ENCODE measurements at places on chromosomes 1 and 21.

DNA sequence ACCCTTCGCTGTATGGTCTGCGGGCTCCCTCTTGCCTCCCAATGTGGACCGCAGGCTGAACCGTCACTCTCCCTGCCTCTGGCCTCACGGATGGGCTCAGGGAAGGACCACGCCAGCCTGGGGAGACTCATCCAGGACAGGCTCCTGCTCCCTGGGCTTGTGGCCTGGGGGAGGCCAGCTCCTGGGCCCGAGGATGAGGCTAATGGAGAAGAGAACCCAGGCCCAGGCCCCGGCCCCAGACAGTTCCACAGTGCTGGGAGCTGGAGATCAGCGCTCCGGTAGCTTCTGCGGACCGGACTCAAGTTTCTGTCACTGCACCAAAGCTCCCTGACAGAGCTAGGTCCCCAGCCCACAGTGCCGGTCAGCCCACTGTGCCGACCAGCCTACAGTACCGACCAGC is 13.4 kb upstream of the PLEKHG5 start:
- no peaks in the 10 kb centered on the region for H3K36me3 ChIP-seq
- H3K27me3 ChIP-seq = peaks cover 29% of the 10 kb centered on the region
- no peak overlapping the region for H3K27ac ChIP-seq
- DNase-seq = no peak
- no peak overlapping the region for H3K4me3 ChIP-seq

GRCh38 chr1:87362834-87363426 is 34.2 kb downstream of the LMO4 start:
- no peaks in the 10 kb centered on the region for H3K4me1 ChIP-seq
- no peak overlapping the region for H3K27ac ChIP-seq
- peaks cover 5% of the 10 kb centered on the region for H3K27me3 ChIP-seq
- H3K4me3 ChIP-seq = no peak overlapping the region
- H3K36me3 ChIP-seq = no peaks in the 10 kb centered on the region

DNA sequence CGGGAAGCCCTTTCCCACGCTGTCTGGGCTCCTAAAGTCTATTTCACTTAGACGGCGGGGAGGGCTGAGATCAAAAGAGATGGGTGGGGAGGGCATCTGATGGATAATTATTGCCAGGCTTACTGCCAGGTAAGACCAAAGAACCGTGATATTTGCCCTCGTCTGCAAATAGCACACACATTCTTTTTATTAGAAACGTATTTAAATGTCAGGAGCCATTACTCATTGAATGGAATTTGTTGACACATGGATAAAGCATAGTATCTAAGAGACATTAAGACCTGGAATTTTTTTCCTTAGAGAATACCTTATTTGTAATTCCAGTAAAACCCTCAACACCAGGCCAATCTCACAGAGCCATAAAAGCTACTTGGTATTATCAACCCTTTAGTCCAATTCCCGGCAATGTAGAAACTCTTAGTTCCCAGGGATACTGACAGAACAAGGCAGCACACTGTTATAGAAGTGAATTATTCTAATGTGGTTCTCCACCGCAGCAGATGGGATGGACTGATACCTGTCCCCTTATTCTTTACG is 10.6 kb downstream of the URB1 start:
- H3K4me1 ChIP-seq = peaks cover 17% of the 10 kb centered on the region
- H3K27ac ChIP-seq = no peak overlapping the region
- peaks cover 33% of the 10 kb centered on the region for H3K36me3 ChIP-seq
- H3K27me3 ChIP-seq = no peaks in the 10 kb centered on the region

DNA sequence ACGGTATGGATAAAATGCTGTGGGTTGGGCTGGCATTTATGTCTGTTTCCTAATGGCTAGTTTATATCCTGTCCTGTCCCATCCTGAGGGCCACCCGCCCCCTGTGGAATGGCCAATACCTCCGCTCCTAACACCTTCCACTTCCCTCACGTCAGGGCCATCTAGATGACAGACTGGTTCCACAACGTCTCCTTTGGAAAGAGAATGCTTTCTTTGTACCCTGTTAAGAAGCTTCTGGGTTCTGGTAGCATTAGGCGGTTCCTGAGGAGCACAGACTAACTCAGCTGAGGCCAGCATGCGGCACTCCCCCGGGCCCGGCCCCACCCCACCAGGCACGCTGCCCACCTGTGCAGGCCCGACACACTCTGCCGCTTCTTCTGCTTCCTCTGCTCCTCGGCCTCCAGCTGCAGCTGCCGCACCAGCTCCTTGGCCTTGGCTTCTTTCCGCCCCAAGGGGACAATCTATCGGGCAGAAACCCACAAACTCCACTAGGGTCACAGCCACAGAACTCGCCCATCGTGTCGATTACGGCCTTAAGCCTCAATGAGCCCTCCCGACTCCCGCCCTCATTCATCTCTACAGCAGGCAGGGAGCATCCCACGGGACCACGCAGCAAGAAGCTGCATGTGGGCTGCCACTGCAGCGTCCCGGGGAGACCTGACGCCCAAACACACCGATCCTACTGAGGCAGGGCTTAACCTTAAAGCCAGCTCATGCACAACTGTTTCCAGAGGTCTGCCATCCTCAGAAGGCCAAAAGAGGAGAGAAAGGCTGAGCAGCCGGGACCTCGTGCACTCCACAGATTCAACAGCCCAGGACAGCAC is 11.3 kb downstream of the SMIM1 start:
- DNase-seq = no peak
- no peak overlapping the region for H3K4me3 ChIP-seq
- H3K27me3 ChIP-seq = no peaks in the 10 kb centered on the region
- H3K4me1 ChIP-seq = peaks cover 17% of the 10 kb centered on the region
- no peak overlapping the region for H3K27ac ChIP-seq

DNA sequence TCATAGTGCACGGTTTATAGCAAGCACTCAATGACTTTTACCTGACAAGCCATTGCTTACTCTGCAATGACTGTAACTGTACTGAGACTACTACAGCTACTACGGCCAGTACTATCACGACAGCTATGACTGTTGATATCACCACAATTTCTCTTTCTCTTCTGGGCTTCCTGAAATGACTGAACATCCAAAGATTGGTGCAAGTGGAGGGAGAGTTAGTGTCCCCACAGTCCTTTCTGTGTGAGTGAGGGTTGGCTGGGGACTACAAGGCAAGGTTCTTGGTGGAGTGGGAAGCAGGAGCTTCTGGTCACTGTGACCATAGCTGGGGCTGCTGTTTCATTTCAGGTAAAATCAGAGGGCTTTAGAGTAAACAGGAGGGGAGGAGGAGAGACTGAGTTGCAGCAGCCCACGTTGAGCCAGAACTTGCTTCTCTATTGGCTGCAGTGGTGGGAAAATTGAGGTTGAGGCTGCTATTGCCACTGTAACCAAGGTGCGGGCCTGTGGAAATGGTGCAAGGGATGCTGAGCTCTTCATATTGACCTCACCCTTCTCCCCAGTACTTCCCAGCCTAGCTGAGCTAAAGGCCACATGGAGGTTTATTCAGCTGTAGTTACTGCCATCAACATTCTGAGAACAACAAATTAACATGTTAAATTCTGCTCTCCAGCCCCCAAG is 14.1 kb upstream of the IL10 start:
- H3K36me3 ChIP-seq = peaks cover 5% of the 10 kb centered on the region
- H3K27ac ChIP-seq = peak overlapping the region; percentile 71

DNA sequence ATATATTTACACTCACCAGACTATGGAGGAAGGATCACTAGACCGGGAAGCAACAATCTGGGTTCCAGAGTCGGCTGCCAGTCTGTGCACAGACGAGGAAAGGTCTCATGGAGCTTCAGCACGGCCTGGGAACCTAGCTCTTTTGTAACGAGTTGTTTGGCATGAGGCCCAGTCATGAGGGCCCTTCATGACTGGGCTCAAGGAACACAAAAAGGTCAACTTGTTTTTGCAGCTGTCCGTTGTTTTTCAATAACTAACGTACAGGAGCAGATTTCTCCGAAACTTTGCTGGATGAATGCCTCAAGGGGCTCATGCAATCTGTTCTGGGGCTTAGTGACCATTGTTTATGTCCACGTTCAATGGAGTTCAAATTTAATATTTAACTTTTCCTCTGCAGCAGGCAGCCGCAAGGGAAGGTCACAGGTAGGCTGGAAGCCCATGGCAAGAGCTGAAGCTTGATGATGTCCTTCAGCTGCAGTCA is 5.9 kb upstream of the STUM start:
- no peaks in the 10 kb centered on the region for H3K36me3 ChIP-seq
- H3K27me3 ChIP-seq = peaks cover 45% of the 10 kb centered on the region
- no peak overlapping the region for H3K27ac ChIP-seq
- no peak overlapping the region for H3K4me3 ChIP-seq
- peaks cover 1% of the 10 kb centered on the region for H3K4me1 ChIP-seq
- DNase-seq = no peak

GRCh38 chr1:65170511-65171142 is 22.6 kb downstream of the AK4 start:
- H3K27ac ChIP-seq = no peak overlapping the region
- no peaks in the 10 kb centered on the region for H3K4me1 ChIP-seq
- no peak for DNase-seq
- peaks cover 22% of the 10 kb centered on the region for H3K27me3 ChIP-seq
- H3K36me3 ChIP-seq = no peaks in the 10 kb centered on the region

DNA sequence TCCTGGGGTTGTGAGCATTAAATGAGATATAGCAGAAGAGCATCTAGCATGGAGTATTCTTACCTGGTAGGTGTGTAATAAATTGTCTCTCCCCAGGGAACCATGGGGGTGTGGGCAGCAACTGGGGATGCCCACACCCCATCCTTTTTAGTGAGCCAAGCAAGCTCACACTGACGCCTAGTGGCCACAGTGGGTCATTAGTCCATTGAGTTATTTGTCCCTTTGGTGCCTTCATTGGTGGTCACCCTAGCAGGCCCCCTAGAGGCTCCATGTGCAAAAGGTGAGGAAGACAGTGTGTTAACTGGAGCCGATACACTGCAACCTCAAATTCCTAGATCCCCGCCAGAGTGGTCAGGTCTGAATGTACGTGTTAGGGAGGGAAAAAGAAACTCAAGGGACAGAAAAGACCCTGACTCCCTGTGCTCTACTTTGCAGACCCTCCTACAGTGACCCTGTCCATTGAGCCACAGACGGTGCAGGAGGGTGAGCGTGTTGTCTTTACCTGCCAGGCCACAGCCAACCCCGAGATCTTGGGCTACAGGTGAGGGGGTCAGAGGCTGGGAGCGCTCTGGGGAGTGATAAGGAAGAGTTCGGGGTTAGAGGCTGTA is 93.3 kb upstream of the CD1D start:
- H3K27ac ChIP-seq = no peak overlapping the region
- peaks cover 44% of the 10 kb centered on the region for H3K27me3 ChIP-seq
- H3K36me3 ChIP-seq = no peaks in the 10 kb centered on the region
- H3K4me1 ChIP-seq = no peaks in the 10 kb centered on the region

DNA sequence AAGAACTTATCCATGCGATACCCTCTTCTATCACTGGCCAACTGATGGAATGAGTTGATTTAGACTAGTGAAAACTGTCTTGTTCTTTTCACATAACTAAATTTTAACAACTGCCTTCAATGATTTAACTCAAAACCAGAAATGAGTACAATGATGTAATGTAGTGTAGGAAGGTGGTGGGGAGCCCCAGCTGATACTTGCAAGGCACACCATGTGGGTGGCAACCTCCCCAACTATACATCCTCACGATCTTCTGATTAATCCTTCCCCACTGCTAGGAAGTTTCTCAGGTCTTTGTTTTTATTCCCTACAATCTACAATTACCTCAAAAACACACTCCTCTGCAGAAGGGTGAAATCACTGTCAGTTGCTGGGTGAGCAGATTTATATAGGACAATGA is 100.7 kb downstream of the KCTD3 start:
- no peak for DNase-seq
- H3K4me1 ChIP-seq = no peaks in the 10 kb centered on the region
- H3K4me3 ChIP-seq = no peak overlapping the region
- H3K36me3 ChIP-seq = no peaks in the 10 kb centered on the region
- H3K27me3 ChIP-seq = no peaks in the 10 kb centered on the region

GRCh38 chr1:204093781-204094180 is 20.9 kb downstream of the SOX13 start:
- no peak overlapping the region for H3K27ac ChIP-seq
- no peak for DNase-seq
- no peaks in the 10 kb centered on the region for H3K27me3 ChIP-seq
- no peak overlapping the region for H3K4me3 ChIP-seq
- no peaks in the 10 kb centered on the region for H3K36me3 ChIP-seq

DNA sequence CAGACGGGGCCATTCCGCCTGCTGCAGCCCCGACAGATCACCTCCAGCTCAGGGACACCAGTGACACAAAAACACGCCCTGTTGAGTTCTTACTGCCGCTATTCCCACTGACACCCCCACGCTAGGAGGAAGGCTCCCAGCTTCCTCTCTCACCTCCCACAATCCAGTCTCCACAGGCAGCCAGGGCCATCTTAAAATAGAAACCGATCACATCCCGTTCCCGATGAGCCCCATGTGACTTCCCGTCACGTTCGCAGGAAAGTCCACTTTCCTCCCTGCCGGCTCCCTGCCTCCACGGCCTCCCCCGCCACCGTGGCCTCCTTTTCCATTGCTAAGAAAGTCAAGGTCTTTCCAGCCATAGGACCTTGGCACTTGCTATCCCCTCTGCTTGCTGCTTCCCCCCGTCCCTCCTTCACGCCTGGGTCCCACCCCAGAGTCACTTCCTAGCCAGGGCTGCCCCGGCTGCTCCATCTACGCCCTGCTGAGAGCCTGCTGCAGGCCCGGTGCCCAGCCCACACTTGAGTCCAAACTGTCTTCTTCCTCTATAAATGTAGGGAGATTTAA is 24.0 kb upstream of the DDOST start:
- no peak overlapping the region for H3K27ac ChIP-seq
- no peak overlapping the region for H3K4me3 ChIP-seq
- DNase-seq = no peak
- peaks cover 4% of the 10 kb centered on the region for H3K4me1 ChIP-seq
- H3K36me3 ChIP-seq = peaks cover 8% of the 10 kb centered on the region

GRCh38 chr1:112833806-112834205 is 118.7 kb upstream of the PPM1J start:
- no peak overlapping the region for H3K27ac ChIP-seq
- peaks cover 4% of the 10 kb centered on the region for H3K27me3 ChIP-seq
- H3K4me3 ChIP-seq = no peak overlapping the region
- peaks cover 4% of the 10 kb centered on the region for H3K36me3 ChIP-seq

DNA sequence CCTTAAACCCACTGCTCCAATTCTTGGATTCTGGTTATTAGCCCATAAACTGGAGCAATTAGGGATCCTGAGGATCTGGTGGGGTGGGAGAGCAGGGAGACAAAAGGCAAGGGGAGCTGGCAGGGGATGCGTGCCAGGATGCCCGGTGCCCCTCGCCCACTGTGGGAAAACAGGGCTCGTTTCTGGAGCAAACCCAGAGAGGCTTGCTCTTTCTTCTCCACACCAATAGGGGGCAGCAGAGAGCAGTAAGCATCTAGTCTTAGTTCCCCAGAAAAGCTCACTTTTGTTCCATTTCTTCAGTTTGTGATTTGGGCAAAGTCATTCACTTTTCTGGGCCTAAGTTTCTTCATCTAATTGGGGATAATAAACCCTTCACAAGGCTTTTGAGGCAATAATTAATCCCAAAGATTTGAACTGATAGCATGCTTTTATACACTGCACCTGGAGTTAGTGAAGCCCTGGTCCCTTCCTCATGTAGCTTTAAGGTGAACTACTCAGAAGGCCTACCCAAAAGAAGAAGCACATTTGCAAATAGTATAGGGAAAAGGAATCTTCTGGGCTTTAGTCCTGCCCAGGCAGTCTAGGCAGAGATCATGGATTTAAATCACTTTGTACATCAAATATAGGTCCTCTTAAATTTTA is 160.6 kb upstream of the USP24 start:
- H3K27me3 ChIP-seq = no peaks in the 10 kb centered on the region
- H3K4me1 ChIP-seq = peaks cover 6% of the 10 kb centered on the region
- H3K27ac ChIP-seq = no peak overlapping the region
- no peak overlapping the region for H3K4me3 ChIP-seq

- H3K27ac ChIP-seq = no peak overlapping the region
- no peaks in the 10 kb centered on the region for H3K4me1 ChIP-seq
- DNase-seq = no peak
- no peak overlapping the region for H3K4me3 ChIP-seq
- peaks cover 77% of the 10 kb centered on the region for H3K27me3 ChIP-seq
Observed at GRCh38 chr1:19866029-19866428, 16.2 kb upstream of the OTUD3 start.
